ENCODE measurements at places on chromosomes 4 and X.

GRCh38 chr4:41267997-41268396 is 11.3 kb downstream of the UCHL1 start:
- no peak for DNase-seq

- DNase-seq: no peak
Measured at GRCh38 chr4:69910016-69910782, 20.7 kb upstream of the CSN1S1 start.

GRCh38 chrX:154040307-154040756 is 20.6 kb upstream of the IRAK1 start:
- DNase-seq: no peak

- DNase-seq: no peak
Measured at GRCh38 chr4:633976-634598, 8.7 kb downstream of the PDE6B start.

DNA sequence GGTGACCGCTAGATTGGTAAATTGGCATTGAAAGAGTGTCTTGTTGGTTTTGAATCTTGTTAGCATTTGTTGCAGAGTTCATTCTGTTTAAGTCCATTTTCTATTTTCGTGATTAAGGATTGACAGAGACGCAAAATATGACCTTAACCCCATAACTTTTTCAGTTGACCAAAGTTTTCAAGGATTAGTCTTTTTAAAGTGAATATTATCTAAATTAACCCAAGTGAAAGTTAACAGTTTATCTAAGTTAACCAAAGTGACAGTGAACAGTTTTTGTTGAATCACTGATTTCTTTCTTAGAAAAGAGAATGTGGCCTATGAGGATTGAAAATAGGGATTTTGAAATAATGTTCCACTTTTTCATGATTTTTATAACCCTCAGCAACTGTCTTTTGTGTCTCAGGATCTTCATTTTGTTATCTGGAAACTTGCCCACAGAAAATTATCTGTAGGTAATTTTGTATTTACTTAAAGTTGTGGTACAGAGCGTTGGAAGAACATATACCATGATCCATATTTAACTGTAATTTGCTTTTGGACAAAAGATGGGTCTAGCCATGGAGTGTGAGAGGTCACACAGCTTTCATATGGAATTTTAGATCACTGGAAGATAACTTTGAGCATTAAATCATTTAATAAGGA is 3.3 kb downstream of the CPEB2 start:
- no peak for DNase-seq

- no peak for DNase-seq
Measured at GRCh38 chr4:10958226-10958856, 273.8 kb upstream of the CLNK start.

DNA sequence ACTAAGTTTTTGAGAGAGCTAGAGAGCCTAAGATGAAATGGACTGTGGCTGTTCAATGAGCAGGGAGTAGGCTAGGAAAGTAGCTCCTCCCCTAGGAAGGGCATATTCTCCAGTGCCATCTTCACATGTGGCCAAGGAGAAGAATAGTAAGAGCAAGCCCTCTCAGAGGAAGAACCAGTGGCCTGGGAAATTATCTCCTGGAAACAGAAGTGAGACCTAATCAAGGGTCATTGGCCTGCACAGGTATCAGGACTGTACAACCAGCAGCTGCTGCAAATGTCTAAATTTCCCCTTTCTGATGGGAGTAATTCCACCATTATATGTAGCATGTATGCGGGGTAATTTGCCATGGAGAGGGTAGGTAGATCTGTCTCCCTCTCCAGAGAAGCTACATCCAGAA is 334.8 kb upstream of the RASGEF1B start:
- no peak for DNase-seq

DNA sequence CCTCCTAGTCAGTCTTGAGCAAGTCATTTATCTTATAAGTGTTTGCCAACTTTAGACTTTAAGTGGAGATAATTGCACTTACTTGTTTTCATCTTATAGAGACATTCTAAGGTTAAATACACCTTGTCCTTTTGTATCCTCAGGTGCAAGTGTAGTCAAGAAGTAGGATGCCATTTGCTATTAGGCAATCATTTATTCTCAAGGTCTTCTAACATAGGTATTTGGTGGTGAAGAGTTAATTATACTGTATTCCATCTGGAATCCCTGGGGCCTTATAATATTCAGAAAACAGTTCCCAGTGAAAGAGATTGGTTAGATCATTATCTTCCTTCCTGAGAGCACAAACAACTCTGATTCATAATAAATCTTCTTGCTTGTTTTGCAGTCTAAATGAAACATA is 23.7 kb downstream of the SULT1E1 start:
- no peak for DNase-seq

- DNase-seq: no peak
Measured at GRCh38 chrX:13418126-13419097, 98.6 kb upstream of the ATXN3L start.

GRCh38 chr4:88991746-88992145 is 65.2 kb downstream of the FAM13A start:
- DNase-seq: no peak

DNA sequence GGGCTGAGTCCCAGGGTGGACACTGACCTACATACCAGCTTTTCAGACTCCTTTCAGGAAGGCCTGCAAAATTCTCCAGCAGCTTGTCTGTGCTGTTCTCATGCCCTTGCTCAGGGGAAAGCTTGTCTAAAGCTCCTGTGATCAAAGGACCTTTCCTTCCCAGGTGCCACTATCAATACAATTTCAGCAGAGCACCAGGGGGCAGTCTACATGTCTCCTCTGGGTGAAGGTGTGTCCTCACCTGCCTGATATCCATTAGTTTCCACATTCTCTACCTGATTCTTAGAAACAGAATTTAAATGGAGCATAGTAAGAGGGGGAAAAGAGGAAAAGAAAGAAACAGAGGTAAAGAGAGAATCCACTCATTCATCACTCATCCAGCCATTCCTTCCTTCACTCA is 114.2 kb downstream of the PPARGC1A start:
- DNase-seq: no peak

DNA sequence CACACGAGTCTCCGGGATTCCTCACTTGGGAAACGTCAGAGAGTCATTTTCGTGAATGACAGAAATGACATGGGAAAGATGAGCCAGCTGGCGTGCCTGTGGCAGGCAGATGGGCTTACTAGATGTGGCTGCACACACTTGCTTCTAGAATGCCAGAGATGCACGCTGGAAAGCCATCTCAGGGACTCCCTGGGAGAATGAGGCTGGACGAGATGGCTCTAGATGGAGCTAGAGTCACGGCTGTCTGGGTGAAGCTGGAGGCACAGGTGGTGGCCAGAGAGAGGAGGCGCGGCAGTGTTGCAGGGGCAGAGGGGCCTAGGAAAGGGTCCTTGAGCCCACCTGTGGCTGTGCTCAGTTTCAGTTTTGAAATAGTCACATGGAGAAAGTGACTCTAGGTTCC is 26.0 kb downstream of the TKTL1 start:
- peak; percentile 21 for DNase-seq

DNA sequence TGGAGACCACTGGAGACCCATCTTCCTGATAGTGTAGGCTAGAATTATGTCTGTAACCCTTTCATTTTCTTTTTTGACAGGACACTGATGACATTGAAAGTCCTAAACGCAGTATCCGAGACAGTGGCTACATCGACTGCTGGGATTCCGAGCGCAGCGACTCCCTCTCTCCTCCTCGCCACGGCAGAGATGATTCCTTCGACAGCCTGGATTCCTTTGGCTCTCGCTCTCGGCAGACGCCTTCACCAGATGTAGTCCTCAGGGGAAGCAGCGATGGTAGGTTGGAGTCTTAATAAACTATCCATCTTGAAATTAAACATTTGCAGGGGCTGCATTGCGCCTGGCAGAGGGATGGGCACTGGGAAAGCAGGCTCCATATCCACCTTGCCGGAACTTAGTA is 75.4 kb downstream of the LIMCH1 start:
- no peak for DNase-seq

DNA sequence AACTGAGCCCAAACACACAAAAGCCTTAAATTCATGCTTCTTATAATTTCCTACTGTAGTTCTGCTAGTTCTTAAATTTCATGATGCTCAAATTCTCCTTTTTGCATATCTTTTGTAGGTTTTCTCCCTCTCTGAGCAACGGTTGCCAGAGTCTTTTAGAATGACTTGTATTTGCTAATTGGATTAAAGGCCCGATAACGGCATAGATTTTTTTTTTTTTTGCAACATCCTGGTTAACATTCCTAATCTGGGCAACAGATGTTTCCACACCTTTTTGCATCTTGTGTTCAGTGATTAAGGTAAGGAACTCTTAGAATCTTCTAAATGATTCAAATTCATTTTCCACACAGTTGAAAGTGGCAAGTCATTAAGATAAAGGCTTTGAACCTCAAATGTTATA is 66.3 kb upstream of the ADGRG2 start:
- DNase-seq: no peak
